ENCODE measurements at places on chromosomes 13 and 19. TPM values are rescaled to one million over a fixed set of nuclear protein-coding genes. Genes with fewer than 3 reads are reported as not detected.
A peak's percentile ranks its signal among the peaks of the same experiment; 100 is the strongest.

- DNase-seq = no peak
Observed at GRCh38 chr13:99809496-99809895, 162.1 kb downstream of the ZIC5 start.

DNA sequence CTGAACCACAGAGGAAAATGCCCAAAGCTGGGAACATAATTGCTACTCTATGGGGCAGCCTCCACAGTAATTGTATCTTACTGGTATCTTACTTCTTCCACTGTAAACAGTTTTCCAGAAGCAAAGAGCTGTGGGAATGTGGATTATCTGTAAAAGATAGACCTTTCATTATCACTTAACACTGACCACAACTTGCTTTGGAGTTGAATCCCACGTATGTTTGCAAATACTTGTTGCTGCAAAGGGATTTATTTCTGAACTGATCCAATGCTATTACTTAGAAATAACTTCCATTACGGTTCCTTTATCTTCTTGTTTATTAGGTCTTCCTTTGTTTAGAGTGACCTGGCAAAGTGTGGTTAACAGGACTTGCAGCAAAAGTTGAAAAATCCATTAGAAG is 218.1 kb downstream of the KCTD12 start:
- DNase-seq = peak; percentile 78

The CEBPG gene
- total RNA-seq = 23.2 TPM

DNA sequence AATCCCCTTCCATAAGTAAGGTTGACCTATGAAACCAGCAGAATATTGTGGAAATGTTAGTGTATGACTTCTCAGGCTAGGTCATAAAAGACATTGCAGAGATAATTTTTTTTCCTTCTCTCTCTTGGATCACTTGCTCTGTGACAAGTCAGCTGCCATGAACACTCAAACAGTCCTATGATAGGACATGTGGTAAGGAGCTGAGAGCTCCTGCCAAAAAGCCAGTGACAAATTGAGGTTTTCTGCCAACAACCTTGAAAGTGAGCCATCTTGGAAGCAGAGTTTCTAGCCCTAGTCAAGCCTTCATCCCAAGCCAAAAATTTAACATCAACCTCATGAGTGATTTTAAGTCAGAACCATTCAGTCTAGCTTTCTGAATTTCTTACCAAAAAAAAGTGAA is 270.9 kb upstream of the NBEA start:
- DNase-seq = no peak

The B3GLCT gene
- total RNA-seq = 16.0 TPM

The F2RL3 gene
- total RNA-seq = 0.43 TPM

The MAST1 gene
- total RNA-seq = under 0.01 TPM

GRCh38 chr13:114112826-114113322 is 19.5 kb downstream of the RASA3 start:
- no peak for DNase-seq

GRCh38 chr13:45521297-45521696 is 56.6 kb downstream of the COG3 start:
- DNase-seq = peak; percentile 51

The FGF14 gene
- under 0.01 TPM for total RNA-seq

DNA sequence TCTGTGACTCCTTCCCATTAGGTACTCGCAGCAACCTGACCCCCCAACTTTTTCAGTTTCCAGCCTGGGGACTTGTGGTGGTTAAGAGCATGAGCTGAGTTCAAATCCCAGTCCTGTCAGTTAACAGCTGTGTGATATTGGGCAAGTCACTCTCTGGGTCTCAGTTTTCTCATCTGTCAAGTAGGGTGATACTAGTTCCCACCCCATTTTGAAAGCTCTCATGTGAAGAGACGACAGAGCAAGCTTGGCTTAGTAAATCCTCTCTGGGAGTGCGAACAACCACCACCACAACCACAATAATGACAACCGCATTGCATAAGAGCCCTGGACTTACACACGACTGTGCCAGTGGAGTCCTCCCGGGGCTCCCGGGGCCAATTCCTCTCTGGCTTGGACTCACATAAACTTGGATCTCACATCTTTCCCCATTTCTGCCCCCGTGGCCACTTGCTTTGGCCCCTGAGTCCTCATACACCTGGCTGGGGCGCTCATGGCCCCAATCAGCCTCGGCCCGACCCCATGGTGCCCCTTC is 454 bp downstream of the BLVRB start:
- peak; percentile 88 for DNase-seq

DNA sequence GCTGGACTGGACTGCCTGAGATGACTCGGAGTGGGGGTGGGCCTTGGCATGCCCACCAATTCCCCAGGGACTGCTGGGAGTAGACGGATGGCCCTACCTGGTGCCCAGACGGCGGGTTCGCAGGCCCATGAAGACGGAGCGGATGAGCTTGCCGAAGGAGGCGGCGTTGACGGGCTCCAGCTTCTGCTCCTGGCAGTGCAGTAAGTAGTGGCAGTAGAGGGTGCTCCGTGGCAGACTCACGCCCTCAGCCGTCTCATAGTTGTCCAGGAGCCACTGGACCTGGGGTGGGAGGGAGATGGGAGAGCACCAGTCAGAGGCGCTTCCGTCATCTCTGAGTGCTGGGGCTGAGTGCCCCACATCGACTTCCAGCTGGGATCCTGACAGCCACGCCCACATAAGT is 17.6 kb downstream of the DCAF15 start:
- DNase-seq = no peak

DNA sequence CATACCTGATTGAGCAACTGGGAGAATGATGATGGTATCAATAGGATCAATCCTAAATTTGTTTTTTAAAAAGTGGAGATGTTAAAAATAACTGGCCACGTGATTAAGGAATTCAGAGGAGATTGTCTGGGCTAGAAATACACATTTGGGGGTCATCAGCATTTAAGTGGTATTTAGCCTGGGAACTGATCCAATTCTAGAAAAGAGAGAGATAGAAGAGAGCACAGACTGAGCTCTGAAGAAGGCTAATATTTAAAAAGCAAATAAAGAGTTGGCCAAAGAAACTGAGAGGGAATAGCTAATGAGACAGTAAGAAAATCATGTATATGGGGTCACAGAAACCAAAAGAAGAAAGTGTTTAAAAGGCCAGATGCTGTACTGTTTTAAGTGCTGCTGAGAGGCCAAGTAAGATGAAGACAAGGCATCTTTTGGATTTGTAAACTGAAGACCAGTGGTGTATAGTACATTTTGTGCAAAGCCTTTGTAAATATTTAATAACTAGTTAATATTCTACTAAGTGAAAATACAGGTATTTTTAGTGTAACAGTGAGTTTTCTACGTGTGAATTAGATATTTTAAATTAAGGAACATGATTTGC is 40.2 kb downstream of the UBL3 start:
- DNase-seq = no peak
